Activated T-helper 1 cell treated with anti-CD3 and anti-CD28 coated beads, Interleukin-12 subunit alpha, Interleukin-12 subunit beta, Interleukin-2, Interleukin-4 antibody, amounts not matched to agents 30 ng/mL and 10 ng/mL and 1 ng/mL, durations not matched to agents 14 hours and 24 hours and 36 hours (primary cell): ENCODE measurements at places on chromosomes 5 and 9. TPM values are rescaled to one million over a fixed set of nuclear protein-coding genes. Genes with fewer than 3 reads are reported as not detected.
A peak's percentile ranks its signal among the peaks of the same experiment; 100 is the strongest.

Gene PLAC8L1
- 0.37 and 0.99 TPM in 2 replicates for total RNA-seq

Gene KIF4B
- total RNA-seq: 0.05 TPM in 2 replicates

DNA sequence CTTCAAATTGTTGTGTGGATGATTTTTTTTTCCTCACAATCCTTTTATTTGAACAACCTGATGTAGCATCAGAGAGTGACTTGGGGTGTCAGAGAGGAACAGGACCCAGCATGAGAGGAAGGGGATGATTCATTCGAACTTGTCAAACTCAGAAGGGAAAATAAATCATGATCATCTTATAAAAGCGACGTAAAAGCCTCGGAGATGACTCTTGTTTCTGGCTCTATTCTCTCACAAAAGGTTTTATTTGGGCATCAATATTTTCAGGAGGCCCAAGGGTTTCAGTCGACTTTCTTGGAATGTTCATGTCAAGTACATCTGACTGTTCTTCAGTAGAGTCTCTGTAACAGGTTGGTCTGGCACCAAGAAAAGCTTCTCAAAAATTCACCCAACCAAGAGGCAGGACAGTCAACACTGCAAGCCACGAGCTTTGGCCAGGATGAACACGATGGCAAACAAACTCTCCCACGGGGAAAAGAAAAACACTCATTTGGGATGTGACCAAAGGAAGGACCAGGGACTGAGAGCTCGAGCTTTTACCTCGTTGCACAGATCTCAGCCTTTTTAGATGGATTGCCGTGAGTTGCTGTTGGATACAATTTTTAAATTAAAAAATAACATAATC, 55.1 kb downstream of the ANKH start:
- H3K27me3 ChIP-seq: no peaks in the 10 kb centered on the region
- no peak overlapping the region for H3K4me3 ChIP-seq
- no peak for DNase-seq
- H3K4me1 ChIP-seq: peaks cover 42% of the 10 kb centered on the region
- peaks cover 8% of the 10 kb centered on the region for H3K36me3 ChIP-seq

GRCh38 chr9:2209400-2209799, 194.3 kb downstream of the SMARCA2 start:
- no peak for DNase-seq
- no peaks in the 10 kb centered on the region for H3K4me1 ChIP-seq
- no peak overlapping the region for H3K27ac ChIP-seq
- no peaks in the 10 kb centered on the region for H3K27me3 ChIP-seq

GRCh38 chr9:89922099-89922498, 317.3 kb downstream of the GADD45G start:
- H3K27ac ChIP-seq: no peak overlapping the region
- H3K4me1 ChIP-seq: peaks cover 58% of the 10 kb centered on the region
- no peak for DNase-seq
- H3K36me3 ChIP-seq: no peaks in the 10 kb centered on the region

DNA sequence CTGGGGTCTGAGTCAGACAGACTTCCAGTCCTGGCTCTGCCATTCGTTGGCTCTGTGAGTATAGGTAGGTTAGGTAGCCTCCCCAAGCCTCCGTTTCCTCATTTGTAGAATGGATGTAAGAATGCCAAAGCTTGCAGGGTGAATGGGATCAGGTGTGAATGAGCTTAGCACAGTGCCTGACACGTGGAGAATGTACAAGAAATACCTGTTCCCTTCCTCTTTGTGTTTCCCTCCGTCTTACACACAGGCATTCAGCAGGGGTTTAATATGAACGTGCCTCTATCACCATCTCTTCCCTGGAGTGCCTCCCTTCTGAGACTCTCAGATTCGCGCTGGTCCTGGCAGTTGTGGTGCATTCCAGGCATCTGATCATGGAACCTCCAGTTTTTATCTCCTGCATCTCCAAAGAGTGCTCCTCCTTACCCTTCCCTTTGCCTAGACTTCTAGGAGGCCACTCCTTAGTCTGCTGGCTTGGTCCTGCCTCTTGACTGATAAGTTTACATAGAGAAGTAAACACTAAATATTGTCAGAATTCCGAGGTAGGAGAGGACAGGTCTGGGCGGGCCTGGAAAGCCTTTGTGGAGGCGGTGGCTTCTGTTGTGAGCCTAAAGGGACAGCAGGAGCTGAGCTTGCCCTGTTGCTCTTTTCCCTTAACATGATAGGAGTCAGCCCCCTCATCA, 199.4 kb downstream of the AOPEP start:
- no peaks in the 10 kb centered on the region for H3K36me3 ChIP-seq
- H3K27ac ChIP-seq: no peak overlapping the region
- no peak overlapping the region for H3K4me3 ChIP-seq
- DNase-seq: no peak
- no peaks in the 10 kb centered on the region for H3K27me3 ChIP-seq

GRCh38 chr9:99187311-99187710, 34.4 kb downstream of the ALG2 start:
- peaks cover 42% of the 10 kb centered on the region for H3K4me1 ChIP-seq
- no peak overlapping the region for H3K27ac ChIP-seq
- peaks cover 5% of the 10 kb centered on the region for H3K27me3 ChIP-seq
- DNase-seq: no peak
- no peaks in the 10 kb centered on the region for H3K36me3 ChIP-seq

DNA sequence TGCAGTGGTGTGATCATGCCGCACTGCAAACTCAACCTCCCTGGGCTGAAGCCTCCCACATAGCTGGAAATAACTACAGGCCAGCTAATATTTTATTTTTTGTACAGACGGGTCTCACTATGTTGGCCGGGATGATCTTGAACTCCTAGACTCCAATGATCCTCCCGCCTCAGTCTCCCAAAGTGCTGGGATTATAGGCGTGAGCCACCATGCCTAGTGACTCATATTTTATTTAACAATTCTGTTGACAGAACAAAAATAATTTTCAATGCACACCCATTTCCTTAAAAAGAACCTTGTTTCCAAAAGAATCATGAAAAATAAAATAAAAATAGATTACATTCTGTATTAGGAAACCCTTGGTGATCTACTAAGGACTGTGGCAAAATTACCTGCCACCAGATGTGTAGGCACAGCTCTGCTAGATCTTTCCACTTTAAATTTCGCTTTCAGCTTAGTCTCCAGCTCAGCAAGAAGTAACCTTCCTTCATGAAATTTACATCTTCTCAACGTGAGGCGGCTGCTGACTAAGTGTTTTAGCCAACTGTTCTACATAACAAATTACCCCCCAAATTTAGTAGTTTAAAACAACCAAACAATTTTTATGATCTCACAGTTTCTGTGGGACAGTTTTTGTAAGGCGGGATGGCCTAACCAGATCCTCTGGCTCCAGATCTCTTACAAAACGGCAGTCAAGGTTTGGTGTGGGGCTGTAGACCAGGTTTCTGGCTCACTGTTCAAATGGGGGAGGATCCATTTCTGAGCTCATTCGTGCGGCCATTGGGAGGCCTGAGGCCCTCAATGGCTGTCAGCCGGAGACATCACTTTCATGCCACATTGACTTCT, 32.6 kb upstream of the GOLPH3 start:
- peaks cover 2% of the 10 kb centered on the region for H3K27me3 ChIP-seq
- DNase-seq: no peak
- H3K36me3 ChIP-seq: no peaks in the 10 kb centered on the region
- no peak overlapping the region for H3K27ac ChIP-seq

DNA sequence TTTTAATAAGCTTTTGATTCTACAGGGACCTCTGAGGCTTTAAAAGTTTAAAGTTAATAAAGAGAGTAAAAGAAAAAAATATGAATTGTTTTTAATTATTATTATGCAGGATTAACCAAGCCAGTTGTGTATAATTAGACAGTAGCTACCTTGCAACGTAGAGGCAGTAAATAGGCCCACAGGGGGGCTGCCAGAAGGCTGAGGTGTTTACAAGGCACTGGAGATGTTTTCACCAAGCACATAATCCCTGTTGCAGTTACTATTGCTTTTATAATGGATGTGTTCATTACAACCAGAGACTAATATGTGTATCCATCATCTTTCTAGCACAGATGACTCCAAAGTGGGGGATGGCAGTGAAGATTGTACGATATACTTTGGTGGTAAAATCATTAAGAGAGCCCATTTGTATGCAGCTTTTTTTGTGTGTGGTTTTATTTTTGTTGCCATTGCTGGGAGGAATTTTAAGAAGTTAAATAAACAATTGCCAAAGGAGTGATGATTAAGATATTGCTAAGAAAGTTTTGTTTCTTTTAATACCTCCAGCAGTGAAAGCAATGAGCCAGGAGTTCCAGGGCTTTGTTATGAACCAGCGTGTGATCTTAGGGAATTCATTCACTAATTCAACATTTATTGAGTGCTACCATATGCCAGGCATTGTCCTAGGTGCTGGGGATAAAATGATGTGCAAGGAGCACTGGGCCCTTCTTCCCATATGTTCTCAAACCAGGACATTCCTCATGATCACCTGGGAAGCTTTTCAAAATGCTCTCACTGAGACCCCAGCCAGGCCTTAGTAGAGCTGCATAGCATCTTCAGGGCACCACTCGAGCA, 138.7 kb upstream of the EFNA5 start:
- H3K4me1 ChIP-seq: no peaks in the 10 kb centered on the region
- no peak overlapping the region for H3K27ac ChIP-seq
- H3K4me3 ChIP-seq: no peak overlapping the region
- H3K36me3 ChIP-seq: no peaks in the 10 kb centered on the region

- H3K27ac ChIP-seq: peak within 1 kb of the TSS; percentile 18
- H3K4me3 ChIP-seq: peak within 1 kb of the TSS; percentile 74
- peak; percentile 91 for DNase-seq
- H3K36me3 ChIP-seq: no peaks in the 10 kb centered on the region
- H3K27me3 ChIP-seq: peaks cover 29% of the 10 kb centered on the region
Measured at GRCh38 chr9:137302118-137302448, at the start of gene NRARP. TSS of gene NRARP (minus strand) at chr9:137302271. CDS start at chr9:137301928, 343 bp downstream.
